HTR-8/SVneo (cell line): ENCODE measurements at places on chromosomes 16 and 17.
A peak's percentile ranks its signal among the peaks of the same experiment; 100 is the strongest.

GRCh38 chr16:10729104-10730048, 14.3 kb upstream of the NUBP1 start:
- DNase-seq, result peak; percentile 74

DNA sequence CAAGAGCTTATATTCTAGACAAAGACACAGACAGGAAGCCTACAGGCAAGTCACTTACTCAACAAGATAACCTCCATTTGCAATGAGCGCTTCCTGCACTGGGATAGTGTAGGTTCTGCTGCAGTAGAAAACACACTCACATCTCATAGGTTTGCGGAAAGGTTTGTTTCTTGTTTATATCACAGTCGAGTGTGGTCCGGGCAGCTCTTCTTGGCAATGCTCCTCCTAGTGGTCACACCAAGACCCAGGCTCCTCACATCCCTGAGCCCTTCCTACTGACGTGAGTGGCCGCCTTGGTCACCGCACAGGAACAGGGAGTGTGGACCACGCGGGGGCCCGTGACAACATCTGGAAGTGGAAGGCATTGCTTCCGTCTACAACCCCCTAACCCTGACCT, 48.0 kb upstream of the RBFOX3 start:
- DNase-seq, result no peak

DNA sequence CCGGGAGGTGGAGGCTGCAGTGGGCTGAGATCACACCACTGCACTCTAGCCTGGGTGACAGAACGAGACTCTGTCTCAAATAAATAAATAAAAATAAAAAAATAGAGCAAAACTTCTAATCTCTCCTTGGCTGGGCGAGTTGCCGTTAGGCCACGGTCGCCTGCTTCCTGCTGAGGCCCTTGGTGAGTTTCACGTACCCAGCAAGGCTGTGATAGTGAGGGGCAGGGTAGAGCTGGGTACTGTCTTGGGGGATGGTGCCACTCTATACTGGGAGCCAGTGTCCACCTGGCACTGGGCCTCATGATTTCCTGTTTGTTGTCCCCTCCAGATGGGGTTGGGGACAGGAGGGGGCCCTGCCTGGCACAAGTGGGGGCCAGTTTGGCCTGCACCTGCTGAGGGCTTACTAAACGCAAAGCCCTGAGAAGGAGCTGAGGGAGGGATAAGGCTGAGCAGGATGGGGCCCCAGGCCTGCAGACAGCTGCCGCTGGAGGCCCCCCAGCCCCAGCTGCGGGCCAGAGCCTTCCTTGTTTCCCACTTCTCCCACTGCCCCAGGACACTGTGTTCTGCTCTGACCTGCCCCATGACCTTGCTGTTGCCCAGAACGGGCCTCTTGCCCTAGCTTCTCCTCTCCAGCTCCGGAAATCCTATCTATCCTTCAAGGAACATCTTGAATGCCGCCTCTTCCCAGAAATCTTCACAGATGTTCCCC, 25.4 kb downstream of the GJD3 start:
- DNase-seq, result no peak

GRCh38 chr17:3697103-3697476, 1.1 kb upstream of the P2RX5 start:
- no peak for DNase-seq

DNA sequence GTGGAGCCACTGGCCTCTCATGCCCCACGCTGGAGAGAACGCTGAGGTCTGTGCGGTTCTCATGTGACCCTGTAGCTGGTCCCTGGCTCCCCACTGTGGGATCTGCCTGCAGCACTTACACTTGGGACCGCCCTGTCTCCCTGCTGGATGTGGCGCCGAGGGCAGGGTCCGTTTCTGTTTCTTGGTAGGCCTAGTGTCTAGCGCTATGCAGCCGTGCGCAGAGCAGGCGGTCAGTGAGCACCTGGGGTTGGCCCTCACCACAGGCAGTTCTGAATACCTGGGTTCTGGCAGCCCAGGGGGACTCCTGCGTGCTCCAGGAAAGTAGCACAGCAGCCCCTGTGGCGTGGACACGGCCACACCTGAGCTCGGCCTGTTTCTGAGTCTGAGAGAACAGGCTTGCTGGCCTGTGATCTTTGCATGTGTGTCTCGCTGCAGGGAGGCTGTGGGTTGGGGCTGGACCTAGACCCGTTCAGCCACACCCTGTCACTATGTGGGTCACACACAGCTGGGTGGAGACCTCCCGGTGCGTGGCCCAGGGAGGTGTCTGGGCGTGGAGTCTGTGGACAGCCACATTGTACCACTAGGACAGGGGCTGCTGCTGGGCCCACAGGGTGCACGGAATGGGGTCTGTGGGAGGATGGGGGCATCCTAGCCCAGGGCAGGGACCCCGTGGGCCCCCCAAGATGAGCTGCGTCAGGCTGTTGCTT, 2.8 kb downstream of the CAPN15 start:
- no peak for DNase-seq
